Thoracic aorta (tissue), 2 donors: ENCODE measurements at places on chromosomes 12 and 14. TPM values are rescaled to one million over a fixed set of nuclear protein-coding genes. Genes with fewer than 3 reads are reported as not detected.

The SPIC gene
- not detected for total RNA-seq

DNA sequence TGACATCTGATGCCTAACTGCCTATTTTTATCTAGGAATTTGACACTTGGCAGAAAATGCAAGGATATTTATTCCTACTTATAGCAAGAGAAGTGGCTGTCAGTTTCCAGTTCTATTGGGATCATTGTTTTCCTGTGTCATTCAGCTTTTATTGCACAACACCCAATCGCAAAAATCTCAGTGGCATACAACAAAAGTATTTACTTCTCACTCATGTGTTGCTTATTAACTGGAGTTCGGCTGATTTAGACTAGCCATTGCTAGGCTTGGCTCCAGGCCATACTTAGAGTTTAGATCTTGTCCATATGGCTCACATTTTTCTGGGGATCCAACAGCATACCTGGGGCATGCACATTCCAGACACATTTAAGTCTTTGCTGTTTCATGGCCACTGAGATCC, 218.6 kb upstream of the SYT1 start:
- no peaks in the 10 kb centered on the region for H3K36me3 ChIP-seq
- no peak overlapping the region for H3K4me3 ChIP-seq
- no peaks in the 10 kb centered on the region for H3K4me1 ChIP-seq
- H3K27me3 ChIP-seq = no peaks in the 10 kb centered on the region

DNA sequence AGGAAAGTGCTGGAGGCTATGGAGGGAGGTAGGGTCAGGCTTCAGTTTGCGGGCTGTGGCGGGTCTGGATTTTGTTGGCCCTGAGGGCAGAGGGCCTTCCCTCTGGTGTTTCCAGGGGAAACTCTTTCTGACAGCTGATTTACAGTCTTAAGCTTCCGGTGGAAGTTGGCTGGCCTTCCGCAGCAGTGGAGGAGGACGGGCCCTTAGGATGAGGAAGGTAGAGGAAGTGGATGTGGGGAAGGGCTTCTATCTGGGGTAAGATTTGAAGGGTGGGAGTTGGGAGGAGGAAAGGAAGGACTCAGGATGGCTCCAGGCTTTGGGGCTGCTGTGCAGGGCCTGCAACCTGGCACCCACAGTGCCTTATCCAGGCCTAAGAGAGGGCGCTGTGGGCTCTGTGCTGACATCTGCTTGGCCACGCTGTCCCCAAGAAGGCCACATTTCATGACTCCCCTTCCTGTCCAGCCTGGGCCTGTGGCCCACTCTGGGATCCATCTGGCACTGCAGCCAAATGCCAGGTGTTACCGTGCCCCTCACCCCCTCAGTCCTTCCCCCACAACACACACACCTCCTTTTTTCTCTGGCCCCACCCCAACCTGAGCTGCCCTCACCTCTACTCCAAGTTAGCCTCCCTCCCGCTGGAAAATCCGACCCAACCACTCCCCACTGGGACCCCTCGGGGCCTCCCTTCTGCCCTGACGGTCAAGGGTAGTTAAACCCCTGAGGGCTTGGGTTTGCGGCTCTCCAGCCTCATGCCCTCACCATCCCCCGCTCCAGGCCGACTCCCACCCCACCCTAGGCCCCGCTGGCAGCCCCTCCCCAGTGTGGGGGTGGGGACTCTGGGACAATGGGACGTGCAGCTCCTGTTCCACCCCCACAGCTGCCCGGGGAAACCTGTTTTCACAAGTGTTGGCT, 7.7 kb upstream of the PPP1R13B start:
- H3K36me3 ChIP-seq = no peaks in the 10 kb centered on the region
- H3K4me3 ChIP-seq = no peak overlapping the region
- H3K4me1 ChIP-seq = no peaks in the 10 kb centered on the region

DNA sequence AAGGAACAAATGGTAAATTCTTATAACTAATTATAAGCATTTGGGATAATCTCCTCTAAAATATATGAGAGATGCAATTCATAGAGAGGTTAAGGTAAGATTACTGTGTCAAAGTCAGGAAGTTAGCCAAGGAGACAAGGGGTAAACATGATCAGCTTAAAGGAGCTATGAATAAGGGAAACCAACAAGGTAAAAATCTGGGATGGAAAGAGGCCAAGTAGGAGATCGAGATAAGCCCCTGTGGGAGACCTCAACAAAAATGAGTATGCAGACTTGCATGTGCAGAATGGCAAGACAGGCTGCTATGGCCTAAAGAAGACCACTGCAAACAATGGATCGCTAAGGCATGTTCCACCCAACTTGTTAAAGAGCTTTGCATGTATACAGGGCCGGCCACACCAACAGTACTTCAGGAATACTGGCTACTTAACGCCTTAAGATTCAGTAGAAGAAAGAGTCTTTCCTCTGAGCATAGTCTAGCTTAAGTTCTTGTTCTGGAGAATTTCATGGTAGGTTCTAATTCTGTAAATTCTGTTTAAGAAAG, 738.6 kb downstream of the GALC start:
- no peaks in the 10 kb centered on the region for H3K4me1 ChIP-seq
- no peak for DNase-seq
- no peaks in the 10 kb centered on the region for H3K27me3 ChIP-seq

- H3K27me3 ChIP-seq = no peaks in the 10 kb centered on the region
- peaks cover 20% of the 10 kb centered on the region for H3K4me1 ChIP-seq
- no peaks in the 10 kb centered on the region for H3K36me3 ChIP-seq
- no peak for DNase-seq
- H3K4me3 ChIP-seq = peak overlapping the region; percentile 1
These were observed 428.1 kb downstream of the ZFP36L1 start for GRCh38 chr14:68364792-68365192.

DNA sequence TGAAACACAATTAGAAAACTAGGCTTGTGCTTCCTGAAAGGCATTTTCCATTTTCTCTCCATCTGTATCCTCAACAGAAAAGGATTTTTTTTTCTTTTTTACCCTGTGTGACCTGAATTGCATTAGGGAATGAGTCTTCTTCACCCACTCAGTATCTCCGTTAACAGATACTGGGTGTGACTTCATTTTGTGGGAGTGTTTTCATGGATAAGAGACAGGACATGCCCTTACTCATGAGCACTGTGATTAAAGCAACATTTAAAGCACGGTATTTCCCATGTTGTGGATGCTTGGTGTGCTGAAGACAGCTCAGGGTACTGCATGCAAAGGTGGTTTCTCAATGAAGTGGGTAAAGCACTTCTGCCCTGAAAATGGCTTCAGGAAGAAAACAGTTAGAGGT, 1397.3 kb upstream of the TMEM132C start:
- H3K4me3 ChIP-seq = no peak overlapping the region
- no peaks in the 10 kb centered on the region for H3K36me3 ChIP-seq
- no peaks in the 10 kb centered on the region for H3K4me1 ChIP-seq
- no peaks in the 10 kb centered on the region for H3K27me3 ChIP-seq
- DNase-seq = no peak

DNA sequence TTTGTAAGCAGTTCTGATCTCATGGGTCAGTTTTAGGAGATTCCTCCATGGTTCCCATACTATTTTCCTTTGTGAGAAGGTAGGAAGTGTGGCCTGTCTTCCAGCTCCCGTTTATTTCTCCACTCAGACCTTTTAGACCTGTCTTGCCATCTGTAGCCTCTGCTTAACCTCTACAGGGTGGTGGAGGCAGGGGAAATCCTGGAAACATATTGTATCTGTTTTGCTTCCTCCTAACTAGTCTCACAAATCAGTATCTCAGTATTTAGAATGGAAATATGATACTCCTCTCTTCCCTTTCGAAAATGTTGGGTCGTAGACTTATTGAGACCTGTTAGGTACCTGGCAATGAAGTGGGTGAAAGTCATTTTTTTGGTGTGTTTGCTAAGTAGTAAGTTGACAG, 399.4 kb upstream of the RGS6 start:
- no peaks in the 10 kb centered on the region for H3K27me3 ChIP-seq
- H3K27ac ChIP-seq = peak overlapping the region; percentile 59
- H3K36me3 ChIP-seq = no peaks in the 10 kb centered on the region
- no peak overlapping the region for H3K4me3 ChIP-seq

DNA sequence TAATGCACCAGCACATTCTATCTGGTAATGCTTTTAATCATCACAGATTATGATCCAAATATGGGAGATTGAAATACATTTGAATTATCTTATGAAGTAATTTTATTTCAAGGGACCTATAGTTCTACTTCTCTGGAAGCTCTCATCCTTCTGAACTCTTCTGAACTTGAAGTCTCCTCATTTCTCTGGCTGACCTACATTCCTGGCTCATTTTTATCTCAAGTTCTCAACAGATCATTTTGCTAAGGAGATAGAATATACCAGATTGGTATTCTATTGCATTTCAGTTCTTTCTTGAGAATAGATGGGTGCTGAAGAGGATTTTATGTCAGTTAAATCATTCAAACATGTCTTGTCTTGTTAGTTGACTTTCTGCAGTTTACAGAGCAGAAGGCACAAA, 7.9 kb downstream of the HMGA2 start:
- no peaks in the 10 kb centered on the region for H3K27me3 ChIP-seq
- H3K27ac ChIP-seq = no peak overlapping the region
- no peak overlapping the region for H3K4me3 ChIP-seq
- no peaks in the 10 kb centered on the region for H3K36me3 ChIP-seq
- no peaks in the 10 kb centered on the region for H3K4me1 ChIP-seq

GRCh38 chr14:51039252-51039651, 55.7 kb downstream of the TRIM9 start:
- DNase-seq = no peak
- H3K4me1 ChIP-seq = no peaks in the 10 kb centered on the region
- H3K36me3 ChIP-seq = no peaks in the 10 kb centered on the region
- no peak overlapping the region for H3K4me3 ChIP-seq
- H3K27ac ChIP-seq = no peak overlapping the region

- DNase-seq = no peak
- H3K4me3 ChIP-seq = no peak overlapping the region
- no peak overlapping the region for H3K27ac ChIP-seq
- no peaks in the 10 kb centered on the region for H3K4me1 ChIP-seq
- no peaks in the 10 kb centered on the region for H3K36me3 ChIP-seq
These were observed 6.5 kb downstream of the TPH2 start for GRCh38 chr12:71945121-71945520.
